ENCODE measurements at places on chromosomes 6 and 20. TPM values are rescaled to one million over a fixed set of nuclear protein-coding genes. Genes with fewer than 3 reads are reported as not detected.
A peak's percentile ranks its signal among the peaks of the same experiment; 100 is the strongest.

HSPA12B gene
- total RNA-seq = 1.1 TPM

GRCh38 chr6:33610067-33610466, 11.1 kb upstream of the ITPR3 start:
- peak overlapping the region; percentile 78 for H3K4me3 ChIP-seq
- H3K27me3 ChIP-seq = peaks cover 2% of the 10 kb centered on the region
- no peaks in the 10 kb centered on the region for H3K36me3 ChIP-seq
- H3K27ac ChIP-seq = peak overlapping the region; percentile 98
- no peak for DNase-seq

PLN gene
- not detected for total RNA-seq

GRCh38 chr6:112909781-112910180, 562.7 kb downstream of the RFPL4B start:
- H3K27me3 ChIP-seq = no peaks in the 10 kb centered on the region
- H3K4me3 ChIP-seq = no peak overlapping the region
- no peak overlapping the region for H3K27ac ChIP-seq

GRCh38 chr6:150753371-150754064, 112.0 kb upstream of the MTHFD1L start:
- H3K4me3 ChIP-seq = peak overlapping the region; percentile 84
- H3K27me3 ChIP-seq = no peaks in the 10 kb centered on the region
- peaks cover 2% of the 10 kb centered on the region for H3K36me3 ChIP-seq
- DNase-seq = no peak

DNA sequence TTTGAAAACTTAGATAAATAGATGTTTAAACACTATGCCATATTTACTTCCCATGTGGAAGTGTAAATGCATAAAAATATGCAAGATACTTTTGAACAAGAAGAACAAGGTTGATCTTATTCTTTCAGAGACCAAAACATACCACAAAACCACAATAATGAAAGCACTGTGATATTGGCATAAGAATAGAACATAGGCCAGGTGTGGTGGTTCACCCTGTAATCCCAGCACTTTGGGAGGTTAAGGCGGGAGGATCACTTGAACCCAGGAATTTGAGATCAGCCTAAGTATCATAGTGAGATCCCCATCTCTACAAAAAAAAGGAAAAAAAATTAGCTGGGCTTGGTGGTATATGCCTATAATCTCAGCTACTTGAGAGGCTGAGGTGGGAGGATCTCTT, 66.5 kb downstream of the KCNS1 start:
- no peaks in the 10 kb centered on the region for H3K27me3 ChIP-seq
- DNase-seq = no peak
- H3K4me3 ChIP-seq = no peak overlapping the region
- H3K4me1 ChIP-seq = no peaks in the 10 kb centered on the region
- H3K36me3 ChIP-seq = no peaks in the 10 kb centered on the region
- no peak overlapping the region for H3K27ac ChIP-seq

SENP6 gene
- total RNA-seq = 96.5 TPM

DNA sequence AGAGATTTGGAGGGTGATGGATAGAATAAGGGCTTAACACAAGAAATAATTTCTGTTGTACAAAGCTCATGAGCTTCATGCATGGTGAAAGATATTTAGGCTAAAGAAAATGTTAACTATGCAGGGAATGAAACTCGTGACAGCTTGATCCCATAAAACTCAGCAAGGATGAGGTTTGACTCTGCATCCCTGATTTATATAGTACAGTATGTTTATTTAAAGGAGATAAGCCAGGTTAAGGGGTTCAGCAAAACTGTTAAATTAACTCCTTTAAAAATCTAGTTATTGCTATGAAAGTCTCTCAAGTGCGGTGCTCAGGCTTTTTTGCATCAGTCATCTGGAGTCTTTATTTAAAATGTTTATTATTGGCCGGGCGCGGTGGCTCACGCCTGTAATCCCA, 326.4 kb downstream of the LAMA2 start:
- H3K4me1 ChIP-seq = peaks cover 4% of the 10 kb centered on the region
- H3K4me3 ChIP-seq = no peak overlapping the region
- H3K27ac ChIP-seq = no peak overlapping the region
- DNase-seq = no peak
- peaks cover under 1% of the 10 kb centered on the region for H3K36me3 ChIP-seq
- H3K27me3 ChIP-seq = no peaks in the 10 kb centered on the region

DNA sequence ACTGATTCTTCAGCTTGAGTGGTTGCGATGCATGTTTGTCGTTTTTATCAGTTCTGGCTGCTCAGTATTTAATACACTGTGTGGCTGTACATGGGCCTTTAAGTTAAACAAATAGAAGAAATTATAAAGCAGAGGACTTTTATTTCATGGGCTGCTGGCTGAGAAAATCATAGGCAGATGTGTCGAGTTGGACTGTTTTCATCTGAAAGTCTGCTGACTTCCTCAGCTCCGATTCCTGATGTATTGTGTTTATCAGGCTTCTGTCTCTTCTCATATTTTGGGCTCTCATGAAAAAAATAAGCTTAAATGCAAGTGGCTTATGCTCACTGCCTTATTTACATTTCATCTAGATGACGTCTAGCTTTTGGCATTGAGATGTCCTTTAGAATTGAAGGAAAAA, 129.5 kb upstream of the GGTLC1 start:
- DNase-seq = no peak
- peaks cover 3% of the 10 kb centered on the region for H3K27me3 ChIP-seq
- no peaks in the 10 kb centered on the region for H3K36me3 ChIP-seq
- H3K27ac ChIP-seq = no peak overlapping the region
- no peak overlapping the region for H3K4me3 ChIP-seq

DNA sequence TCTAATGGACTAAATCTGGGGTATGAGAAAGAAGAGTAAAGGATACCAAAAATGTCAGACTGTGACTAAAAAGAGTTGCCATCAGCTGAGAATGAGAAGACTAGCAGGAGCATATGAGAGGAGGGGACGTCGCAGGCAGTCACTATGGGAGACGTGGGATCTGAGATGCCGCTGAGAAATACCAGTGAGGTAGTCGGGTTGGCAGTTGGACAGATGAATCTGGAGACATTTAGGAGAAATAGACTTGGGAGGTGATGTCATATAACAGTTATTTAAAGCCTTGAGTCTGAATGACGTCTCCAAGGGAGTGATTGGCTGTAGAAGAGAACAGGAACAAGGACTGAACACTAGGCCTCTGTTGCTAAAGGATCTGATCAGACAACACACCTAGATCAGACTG, 51.5 kb upstream of the TRIM26 start:
- H3K4me3 ChIP-seq = peak overlapping the region; percentile 6
- H3K27me3 ChIP-seq = peaks cover 3% of the 10 kb centered on the region
- H3K36me3 ChIP-seq = peaks cover 23% of the 10 kb centered on the region
- H3K4me1 ChIP-seq = peaks cover 5% of the 10 kb centered on the region
- no peak for DNase-seq
- H3K27ac ChIP-seq = no peak overlapping the region

B3GALT4 gene
- 2.0 TPM for total RNA-seq

DNA sequence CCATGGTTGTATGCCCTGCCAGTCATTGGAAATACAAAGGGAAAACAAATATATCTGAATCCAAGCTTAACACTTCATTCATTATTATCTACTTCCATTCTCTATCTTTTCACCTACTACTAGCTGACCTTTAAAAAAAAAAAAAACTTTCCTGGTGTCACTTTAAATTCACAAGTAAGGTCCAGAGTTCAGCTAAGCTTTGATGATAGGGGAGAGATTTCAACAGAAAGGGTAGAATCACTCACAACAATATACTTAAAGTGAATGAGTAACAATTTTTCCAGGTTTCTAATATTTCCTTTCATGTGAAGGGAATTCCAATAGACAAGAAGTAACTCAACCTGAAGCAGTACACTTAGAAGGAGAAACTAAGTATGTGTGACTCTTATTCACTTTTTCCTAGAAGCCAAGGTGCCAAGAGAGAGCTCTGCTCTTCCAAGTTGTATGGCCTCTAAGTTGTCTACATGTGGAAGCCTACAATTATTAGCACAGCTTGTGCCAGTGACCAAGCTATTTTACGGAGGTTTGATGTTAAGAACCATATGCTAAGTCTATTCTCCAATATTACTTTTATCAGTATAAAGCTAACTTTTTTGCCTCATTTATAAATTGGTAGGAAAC, 371.7 kb downstream of the TENT5A start:
- no peak for DNase-seq
- no peak overlapping the region for H3K27ac ChIP-seq
- H3K4me3 ChIP-seq = no peak overlapping the region
- no peaks in the 10 kb centered on the region for H3K4me1 ChIP-seq
- no peaks in the 10 kb centered on the region for H3K27me3 ChIP-seq
- no peaks in the 10 kb centered on the region for H3K36me3 ChIP-seq

GRCh38 chr20:3010985-3011723, 32.3 kb upstream of the GNRH2 start:
- no peak overlapping the region for H3K27ac ChIP-seq
- H3K4me3 ChIP-seq = no peak overlapping the region
- DNase-seq = no peak
- peaks cover 13% of the 10 kb centered on the region for H3K36me3 ChIP-seq

CENPW gene
- 69.2 TPM for total RNA-seq
